ENCODE measurements at places on chromosomes 7 and 10.

GRCh38 chr7:157297185-157297584, 39.6 kb upstream of the DNAJB6 start:
- no peak for DNase-seq

GRCh38 chr7:157782041-157782440, 445.2 kb downstream of the DNAJB6 start:
- no peak for DNase-seq

GRCh38 chr7:20238754-20239324, 21.7 kb upstream of the MACC1 start:
- DNase-seq: no peak

DNA sequence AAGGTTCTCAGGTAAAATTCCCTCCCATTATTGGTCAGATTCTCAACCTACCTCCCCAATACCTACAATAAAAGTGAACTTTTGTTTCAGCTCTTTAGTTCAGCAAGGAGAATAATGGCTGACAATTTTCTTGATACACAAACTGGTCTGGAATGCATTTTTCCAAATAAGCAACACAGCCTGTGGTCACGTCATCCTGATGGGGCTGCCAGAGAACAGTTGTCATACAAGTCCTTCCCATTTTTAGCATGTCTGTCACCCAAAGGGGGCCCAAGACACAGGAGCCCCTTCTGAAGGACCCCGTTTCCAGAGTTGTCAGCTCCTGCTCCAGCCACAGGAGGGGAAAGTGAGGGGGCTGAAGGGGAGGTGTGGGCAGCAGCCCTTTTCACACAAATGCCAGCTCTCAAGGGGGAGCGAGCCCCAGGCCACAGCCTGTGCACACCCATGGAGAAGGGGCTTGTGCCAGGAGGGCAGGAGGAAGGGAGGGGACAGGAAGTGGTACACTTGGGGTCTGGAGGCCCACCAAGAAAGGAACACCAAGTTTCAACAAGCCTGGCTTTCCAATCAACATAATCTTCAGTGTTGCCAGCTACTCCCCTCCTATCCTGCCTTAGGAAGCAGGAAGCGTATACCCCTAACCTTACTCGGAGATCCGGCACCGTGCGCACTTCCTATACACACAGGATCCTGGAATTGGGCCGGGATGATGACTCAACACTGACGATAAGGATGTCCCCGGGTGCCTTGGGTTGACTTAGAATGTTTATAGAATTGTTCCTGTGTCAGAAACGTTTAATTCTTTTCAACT, 43.4 kb upstream of the PDLIM1 start:
- DNase-seq: no peak

GRCh38 chr10:113948048-113948447, 93.6 kb downstream of the NHLRC2 start:
- DNase-seq: no peak

DNA sequence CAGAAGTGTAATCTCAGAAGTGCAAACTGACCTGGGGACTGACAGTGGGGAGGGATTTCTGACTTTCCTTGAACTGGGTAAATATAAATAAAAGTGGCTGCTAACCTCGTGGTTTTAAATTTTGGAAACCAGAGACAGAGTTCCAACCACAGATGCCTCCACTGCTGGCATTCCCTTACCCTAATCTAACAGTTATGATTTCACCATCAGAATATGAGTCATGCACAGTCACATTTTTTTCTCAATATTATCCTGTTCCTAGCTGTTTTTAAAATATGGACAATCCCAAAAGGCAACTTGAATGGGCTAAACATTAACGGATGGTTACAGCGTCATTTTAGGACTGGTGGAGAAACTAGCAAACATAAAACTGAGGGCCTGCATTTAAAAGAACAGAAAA, 264.3 kb upstream of the INHBA start:
- DNase-seq: no peak

- DNase-seq: peak; percentile 10
These were observed 493 bp downstream of the WDR91 start for GRCh38 chr7:135210888-135211178.

GRCh38 chr10:65348637-65349036, 1577.2 kb upstream of the LRRTM3 start:
- no peak for DNase-seq

DNA sequence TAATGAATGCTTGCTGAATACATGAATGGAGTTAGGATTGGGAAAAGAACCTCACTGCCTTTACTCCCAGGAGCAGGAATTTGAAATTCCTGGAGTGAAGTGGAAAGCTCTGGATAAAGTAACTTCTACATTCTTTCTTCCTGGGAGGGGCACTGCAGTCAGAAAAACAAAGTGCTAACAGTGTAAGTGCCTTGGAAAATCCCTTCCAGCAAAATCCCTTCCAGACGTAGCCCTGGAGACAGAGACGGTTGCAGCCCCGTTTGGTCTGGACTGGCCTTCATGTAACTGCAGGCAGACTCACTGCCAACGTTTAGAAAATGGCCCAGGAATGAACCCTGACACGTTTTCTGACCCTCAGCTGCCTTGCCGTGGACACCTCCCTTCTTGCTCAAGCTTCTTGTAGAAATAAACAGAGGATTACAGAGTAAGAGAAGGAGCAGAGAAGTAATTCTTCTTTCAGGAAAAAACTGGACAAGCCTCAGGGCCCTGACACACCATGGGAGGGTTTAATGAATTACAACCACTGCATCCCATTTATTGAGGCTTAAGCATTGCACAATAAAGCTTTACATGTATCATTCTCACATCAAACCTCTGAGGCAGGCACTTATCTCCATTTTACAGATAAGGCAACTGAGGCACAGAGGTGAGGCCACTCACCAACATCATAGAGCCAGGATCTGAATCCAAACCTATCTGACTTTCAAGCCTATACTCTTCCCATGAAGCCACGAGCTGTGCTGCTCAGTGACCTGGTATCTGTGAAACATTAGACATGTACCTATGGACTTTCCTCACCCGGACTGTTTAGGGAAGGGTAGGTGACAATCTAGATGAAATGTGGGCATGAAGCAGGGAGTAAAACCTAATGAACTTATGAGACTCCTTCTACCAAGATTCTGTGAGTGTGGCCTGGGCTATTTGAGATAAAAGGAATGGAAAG, 7.8 kb downstream of the ITPRIP start:
- no peak for DNase-seq

GRCh38 chr7:130009848-130010688, 41.1 kb downstream of the ZC3HC1 start:
- DNase-seq: no peak

GRCh38 chr7:11681461-11681860, 150.5 kb downstream of the THSD7A start:
- DNase-seq: no peak

DNA sequence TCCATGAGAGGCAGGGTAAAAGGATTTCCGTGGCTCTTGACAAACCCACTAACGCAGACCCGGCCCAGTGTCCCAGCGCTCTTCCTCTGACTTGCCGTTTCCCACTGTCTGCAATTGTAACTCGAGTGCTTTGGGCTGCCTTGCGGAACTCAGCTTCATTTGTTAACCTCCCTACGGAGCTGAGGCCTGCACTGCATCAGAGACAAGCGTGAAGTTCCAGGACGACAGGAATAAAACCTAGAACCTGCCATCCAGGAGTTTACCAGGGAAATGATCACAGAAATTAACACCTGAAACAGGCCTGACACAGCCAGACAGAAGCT, 76.2 kb downstream of the SFMBT2 start:
- no peak for DNase-seq

DNA sequence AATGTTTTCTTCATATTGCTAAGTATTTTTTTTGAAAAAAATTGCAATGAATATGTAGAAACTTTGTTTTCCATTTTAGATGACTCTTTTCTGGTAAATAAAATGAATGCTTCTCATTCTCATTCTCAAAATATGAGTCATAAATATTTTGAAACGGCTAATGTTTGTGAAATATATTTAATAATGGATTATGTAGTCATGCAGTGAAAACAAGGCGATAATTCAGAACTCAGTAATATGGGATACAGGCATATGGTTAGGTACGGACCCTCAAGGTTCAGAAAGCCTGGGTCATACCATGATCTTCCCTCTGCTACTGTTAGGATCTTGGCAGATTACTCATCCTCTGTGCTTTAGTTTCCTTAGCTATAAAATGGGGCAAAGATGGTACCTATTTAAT, 46.2 kb upstream of the SLC39A12 start:
- no peak for DNase-seq

- no peak for DNase-seq
These were observed 24.8 kb downstream of the STYXL1 start for GRCh38 chr7:76023002-76023401.

DNA sequence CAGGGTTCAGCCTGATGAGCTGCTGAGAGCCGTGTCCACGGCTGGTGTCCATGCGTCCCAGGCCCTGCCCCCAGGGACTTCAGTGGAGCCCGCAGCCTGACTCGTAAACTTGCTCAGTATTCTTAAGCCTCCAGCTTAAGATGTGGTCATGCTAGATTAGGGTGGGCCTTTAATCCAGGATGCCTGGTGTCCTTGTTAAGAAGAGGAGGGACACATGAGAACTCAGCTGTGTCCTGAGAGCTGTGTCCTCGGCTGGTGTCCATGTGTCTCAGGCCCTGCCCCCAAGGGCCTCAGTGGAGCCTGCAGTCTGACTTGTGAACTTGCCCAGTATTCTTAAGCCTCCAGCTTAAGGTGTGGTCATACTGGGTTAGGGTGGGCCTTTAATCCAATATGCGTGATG, 23.0 kb downstream of the DOCK1 start:
- no peak for DNase-seq

- no peak for DNase-seq
These were observed 127.6 kb upstream of the CHST15 start for GRCh38 chr10:124220971-124221355.

DNA sequence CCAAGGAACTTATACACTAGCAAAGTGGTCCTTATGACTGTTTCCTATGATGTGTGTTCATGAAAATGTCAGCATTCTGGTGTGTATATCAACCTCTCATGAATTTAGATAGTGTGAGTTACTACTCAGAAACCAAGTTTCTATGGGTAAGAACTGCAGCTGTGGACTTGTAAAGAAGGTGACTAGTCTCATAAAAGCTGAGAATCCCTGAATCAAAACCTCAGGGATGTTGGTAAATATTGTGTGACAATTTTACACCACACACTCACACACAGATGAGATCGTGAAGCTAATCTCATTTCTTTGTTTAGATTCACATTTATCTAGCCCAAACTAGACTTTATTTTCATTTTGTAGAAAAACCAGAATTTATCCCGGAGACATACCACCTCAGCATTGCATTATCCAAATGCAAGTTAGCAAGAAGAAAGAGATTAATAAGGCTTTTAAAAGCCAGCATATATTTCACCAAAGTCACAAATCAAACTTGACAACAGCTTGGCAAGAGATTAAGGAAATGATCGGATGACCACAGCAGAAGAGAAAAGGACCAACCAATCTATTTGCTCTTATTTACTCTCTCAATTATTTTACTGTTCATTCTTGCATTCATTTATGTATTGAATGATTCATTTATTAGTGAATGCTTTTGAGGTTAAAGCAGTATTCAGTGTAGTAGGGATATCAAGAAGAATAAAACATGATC, 92.9 kb downstream of the PLXDC2 start:
- no peak for DNase-seq

DNA sequence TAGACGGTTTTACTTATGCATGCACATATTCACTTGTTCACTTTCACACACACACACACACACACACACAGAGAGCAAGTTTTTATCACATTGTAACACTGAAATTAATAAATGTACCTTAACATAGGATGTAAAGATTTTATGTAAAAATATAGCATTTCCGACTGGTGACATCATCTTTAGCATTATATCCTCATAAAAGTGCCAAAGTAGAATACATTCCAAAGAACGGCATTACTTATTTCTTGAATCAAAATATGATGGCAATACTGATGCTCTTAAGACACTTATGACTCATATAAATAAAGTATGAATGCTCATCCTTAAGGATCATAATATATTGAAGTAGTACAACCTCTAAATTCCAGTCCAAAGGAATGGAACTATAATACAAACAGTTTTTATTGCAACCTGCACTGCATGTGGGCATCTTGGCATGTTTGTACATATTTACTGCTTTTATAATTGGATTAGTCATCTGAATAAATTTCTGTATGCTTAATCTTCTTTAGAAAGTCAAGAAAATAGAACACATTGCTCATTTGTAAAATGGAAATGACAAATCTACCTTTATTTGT, 290.0 kb upstream of the SEMA3A start:
- no peak for DNase-seq

DNA sequence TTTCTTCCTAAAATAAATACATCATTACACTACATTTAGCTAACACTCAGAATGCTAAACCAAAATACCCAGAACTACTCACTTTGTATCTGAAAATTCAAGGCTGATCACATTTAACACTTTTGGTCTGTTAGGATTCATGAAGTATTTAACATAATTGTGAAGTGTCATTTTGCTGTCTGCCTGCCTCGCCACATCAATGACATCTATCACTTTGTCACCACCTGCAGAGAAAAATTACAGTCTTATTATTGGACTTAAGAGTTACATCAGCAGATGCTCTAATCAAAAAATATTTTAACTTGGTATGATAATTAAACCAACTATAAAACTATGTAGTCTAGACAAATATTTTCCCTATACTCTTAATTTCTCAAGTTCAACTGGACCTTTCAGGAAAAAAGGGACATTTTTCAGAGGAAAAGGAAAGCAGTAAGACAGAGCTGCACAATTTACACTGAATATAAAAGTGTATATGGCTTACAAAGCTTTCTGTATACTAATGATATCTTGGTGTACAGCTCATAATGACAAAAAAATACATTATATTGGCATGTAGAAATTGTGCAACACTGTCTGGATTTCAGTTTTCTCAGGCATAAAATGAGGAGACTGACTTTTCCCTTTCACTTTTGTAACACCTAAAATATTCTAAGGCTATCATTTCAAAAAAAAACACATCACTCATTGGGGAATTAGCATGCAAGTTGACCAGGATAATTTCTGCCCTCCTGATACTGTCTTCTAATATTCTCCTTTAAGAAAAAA, 49.2 kb downstream of the KDM7A start:
- DNase-seq: no peak

GRCh38 chr10:72173619-72174296, 42.1 kb upstream of the ANAPC16 start:
- DNase-seq: no peak

DNA sequence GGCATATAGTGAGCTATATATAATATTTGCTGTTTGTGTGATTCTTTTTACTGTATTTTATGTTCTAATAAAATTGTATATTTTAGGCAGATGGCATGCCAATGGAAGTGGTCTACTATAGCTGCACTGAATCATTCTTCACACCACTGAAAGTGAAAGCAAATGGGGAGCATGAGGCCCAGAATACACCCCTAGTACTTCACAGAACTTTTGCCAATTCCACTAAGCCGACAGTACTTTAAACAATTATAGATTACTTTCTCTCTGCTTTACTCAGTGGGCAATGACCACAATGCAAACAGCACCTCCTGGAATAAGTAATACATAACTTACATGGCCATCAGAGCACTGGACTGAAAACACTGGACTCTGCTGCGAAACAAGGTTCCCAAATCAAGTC, 70.2 kb downstream of the ANKRD26 start:
- DNase-seq: no peak
